Stimulated activated CD4-positive, alpha-beta T cell treated with anti-CD3 and anti-CD28 coated beads, Interleukin-4, amount 100 ng/mL, for 24 hours (primary cell): ENCODE measurements at places on chromosomes 11 and 22.
A peak's percentile ranks its signal among the peaks of the same experiment; 100 is the strongest.

DNA sequence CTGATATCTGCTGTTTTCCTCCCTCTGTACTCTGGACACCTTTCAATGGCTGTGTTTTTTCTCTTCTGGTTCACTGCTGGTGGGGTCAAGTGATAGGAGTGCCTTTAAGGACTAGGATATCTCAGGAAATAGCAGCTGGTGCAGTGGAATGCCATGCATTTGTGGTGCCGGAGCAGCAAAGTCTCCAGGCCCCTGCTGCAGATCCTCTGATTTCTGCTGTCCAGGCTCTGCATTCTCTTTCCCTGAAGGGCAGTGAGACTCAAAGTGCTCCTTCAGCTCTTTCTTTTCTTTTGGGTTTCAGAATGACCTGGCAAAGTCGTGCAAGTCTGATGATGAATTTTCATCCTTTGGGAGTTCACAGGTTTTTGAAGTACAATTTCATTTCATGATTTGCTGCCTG, 774.3 kb downstream of the FAM181B start:
- no peak for DNase-seq

DNA sequence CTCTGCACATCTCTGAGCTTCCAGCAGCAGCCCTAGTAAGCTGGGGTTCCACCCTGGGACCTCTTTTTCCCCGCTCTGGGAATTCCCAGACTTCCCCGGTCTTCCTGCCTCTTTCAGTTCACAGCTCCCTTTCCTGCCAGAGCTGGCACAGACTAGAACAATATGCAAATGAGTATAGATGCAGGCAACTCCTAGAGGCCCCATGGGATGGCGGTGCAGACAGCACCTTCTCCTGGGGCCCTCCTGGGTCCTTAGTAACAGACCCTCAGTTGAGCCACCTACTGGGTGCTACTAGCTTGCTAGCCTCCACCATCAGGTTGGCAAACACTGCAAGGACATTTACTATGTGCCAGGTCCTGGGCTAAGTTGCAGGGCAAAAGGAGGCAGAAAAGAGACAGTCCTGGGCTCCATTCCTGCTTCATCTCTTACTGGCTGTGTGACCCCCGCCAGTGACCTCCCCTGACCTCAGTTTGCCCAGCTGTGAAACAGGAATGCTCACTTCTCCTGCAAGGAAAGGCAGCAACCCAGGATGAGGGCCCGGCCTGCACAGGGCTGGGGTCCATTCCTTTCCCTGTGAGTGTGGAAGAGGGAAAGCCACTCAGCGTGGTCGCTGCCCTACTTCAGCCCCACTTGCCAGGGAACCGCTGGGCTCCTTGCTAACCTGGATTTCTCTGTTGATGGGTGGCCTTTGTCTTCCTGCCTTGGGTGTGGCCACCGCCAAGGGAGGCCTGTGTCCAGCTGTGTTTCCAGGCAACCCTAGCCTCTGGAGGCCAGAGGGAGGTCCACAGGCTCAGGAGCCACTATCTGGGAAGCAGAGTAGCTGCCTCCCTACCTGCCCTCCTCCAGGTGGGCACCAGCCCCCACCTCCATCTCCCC, 7.3 kb downstream of the RELT start:
- DNase-seq, result no peak

GRCh38 chr11:68598816-68599653, 85.3 kb upstream of the GAL start:
- no peak for DNase-seq

DNA sequence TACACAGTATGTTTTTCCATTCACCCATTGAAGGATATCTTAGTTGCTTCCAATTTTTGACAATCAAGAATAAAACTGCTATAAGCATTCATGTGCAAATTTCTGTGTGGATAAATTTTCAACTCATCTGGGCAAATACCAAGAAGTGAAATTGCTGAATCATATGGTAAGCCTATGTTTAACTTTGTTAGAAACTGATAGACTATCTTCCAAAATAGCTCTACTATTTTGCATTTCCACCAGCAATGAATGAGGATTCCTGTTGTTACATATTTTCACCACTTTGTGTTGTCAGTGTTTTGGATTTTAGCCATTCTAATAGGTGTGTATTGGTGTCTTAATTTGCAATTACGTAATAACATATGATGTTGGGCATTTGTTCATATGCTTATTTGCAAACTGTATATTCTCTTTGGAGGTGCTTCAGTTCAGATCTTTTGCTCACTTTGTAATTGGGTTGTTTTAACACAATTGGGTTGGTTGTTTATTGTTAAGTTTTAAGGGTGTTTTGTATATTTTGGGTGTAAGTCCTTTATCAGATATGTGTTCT, 49.2 kb upstream of the FAM181B start:
- no peak for DNase-seq

DNA sequence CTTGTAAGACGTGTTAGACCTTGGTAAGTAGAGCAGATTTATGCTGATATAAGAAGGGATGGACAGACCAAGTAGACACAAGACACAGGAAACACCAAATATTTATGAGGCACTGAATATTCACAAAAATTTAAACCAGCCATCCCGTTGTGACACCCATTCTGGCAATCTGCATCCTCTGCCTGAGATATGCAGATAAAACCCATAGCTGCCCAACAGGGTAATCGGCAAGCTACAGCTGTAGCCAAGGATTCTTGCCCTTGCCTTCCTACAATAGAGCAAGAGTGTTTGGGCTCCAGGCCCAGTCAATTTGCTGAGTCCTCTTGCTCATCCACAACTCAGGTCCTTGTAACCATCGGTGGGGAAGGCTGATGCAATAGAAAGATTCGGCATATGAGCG, 18.5 kb upstream of the MPZL2 start:
- DNase-seq, result no peak

DNA sequence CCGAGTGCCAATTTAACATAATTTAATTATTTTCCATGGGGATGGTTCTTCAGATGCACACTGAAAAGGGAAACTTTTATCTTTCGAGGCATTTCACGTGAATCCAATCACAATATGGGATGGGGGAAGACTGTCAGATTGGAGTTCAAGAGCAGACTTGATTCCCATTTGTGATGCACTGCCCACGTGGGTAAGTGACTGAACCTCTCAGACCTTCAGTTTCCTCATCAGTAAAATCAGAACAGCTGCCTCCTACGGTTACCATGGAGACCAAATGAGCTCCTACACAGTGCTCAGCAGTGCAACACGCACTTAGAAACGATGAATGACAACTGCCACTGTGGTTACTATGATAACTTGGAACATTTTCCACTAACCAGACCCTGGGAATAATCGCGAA, 21.7 kb downstream of the KIAA0930 start:
- DNase-seq, result peak; percentile 61

DNA sequence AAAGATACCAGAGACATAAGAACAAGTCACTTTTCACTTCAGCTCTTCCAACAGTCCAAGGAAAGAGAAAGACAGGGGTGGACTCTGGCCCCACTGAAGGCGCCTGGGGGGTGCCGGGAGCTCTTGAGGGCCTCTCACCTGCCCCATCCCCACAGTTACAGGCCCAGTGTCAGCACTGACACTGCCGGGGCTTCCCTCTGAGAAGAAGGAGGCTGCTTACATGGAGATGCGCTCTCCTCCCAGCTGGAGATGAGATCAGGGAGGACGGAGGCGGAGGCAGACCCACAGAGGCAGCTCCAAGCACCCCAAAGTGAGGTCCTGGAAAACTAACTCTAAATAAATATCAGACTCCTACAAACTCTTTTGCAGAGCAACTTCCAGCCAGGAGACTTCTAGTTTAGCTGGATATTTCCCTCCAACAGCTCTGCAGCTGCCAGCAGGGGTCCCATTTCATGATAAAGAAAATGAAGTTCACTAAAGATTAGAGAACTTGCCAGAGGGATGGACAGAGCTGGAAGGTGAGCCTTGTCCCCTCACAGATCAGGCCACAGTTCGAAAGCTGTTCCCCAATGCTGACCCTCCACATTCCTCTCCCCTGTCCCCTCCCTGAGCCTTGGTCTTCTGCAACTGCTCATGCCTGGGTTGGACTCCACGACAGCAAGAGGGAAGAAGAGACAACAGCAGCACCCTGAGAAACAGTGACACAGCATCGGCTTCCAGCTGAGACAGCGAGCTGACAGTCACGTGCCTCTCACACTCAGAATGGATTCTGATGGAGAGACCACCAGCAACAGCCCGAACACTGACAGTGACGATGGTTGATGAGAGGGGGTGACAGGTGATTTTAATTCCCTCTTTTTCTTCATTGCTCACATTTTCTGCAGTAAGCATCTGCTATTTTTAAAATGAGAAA, 5.8 kb downstream of the CARS1 start:
- DNase-seq, result no peak

GRCh38 chr11:72336163-72336562, 92.2 kb upstream of the PHOX2A start:
- no peak for DNase-seq

DNA sequence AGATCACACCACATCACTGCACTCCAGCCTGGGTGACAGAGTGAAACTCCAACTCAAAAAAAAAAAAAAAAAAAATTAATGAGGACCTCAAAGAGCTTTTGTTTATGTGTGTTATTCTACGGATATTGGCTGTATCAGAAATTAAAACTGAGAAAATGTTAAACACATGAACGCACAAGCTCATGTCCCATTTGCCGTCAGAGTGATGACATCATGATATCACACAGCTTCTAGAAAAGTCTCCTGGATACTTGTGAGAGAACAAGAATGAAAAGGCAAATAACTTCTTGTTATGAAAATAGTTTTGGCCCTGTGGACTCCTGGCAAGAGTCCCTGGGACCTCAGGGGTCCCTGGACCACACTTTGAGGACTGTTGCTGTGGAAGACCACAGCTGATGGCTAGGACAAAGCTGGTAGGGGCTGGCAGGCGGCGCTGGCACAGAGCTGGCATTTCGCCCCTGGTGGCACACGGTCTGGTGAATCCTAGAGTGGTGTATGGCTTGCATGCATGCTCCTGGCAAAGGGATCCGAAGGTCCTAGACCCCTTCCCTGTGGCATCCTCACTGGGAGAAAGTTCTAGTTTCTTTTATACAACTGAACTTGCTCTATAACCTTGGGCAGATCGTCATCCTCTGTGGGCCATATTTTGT, 73.7 kb downstream of the NAT10 start:
- DNase-seq, result no peak

DNA sequence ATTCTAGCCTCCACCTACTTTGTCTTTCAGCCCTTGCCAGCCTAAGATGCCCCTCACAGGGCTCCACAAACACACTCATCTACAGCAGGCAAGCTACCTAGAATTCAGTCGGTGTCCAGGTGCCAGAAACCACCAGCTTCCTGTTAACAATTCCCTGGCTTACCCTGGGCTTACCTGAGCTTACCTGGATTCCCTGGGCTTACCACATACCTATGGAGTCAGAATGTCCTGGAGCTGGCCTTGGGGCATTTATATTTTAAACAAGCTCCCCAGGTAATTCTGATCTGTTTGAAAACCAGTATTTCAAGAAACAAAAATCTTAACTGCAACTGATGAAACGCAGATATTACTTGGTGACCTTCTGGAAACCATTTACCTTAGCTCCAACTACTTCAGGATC, 123.6 kb downstream of the SLC1A2 start:
- no peak for DNase-seq

DNA sequence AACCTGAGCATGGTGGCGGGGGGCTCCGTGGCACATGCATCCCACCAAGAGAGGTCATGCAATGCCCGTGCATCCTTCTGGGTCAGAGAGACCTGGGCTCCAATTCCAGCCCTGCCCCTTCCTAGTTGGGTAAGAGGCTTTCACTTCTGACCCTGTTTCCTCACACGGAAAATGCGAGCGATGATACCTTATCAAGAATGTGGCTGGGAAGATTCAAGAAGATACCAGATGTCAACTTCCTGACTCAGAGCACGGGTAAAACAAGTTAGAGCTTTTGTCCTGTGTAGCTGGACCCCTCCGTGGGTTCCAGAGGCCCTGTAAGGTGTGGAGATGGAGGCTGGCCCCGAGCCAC, 8.7 kb upstream of the DGKZ start:
- no peak for DNase-seq

GRCh38 chr11:1283091-1283511, 26.3 kb downstream of the TOLLIP start:
- no peak for DNase-seq

DNA sequence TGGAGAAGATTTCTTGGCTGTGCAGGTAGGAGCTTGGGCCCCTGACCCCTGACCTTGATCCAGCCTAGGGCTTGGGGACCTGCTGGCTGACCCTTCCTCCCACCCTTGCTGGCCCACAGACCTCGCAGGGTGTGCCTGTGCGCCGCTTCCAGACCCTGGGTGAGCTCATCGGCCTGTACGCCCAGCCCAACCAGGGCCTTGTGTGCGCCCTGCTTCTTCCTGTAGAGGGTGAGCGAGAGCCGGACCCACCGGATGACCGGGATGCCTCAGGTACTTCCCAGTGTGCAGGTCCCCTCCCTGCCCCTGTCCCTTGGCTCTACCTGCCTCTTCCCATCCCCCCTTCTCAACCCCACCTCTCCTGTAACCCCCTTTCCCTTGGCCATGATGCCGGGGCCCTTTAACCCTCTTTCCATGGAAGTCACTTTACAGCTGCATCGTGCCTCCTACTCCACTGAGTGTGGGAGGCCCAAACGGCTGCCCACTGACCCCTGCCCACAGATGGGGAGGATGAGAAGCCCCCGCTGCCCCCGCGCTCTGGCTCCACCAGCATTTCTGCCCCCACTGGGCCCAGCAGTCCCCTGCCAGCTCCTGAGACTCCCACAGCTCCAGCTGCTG, 3.8 kb downstream of the INPPL1 start:
- DNase-seq, result no peak

- DNase-seq, result no peak
Observed at GRCh38 chr11:7469351-7469865, 15.9 kb upstream of the OLFML1 start.

GRCh38 chr11:106249617-106250239, 172.3 kb downstream of the AASDHPPT start:
- no peak for DNase-seq

GRCh38 chr11:75820645-75821044, 5.6 kb downstream of the UVRAG start:
- no peak for DNase-seq

GRCh38 chr11:131430473-131431208, 60.2 kb downstream of the NTM start:
- no peak for DNase-seq

GRCh38 chr22:19742160-19743066, 18.2 kb upstream of the TBX1 start:
- DNase-seq, result no peak

- no peak for DNase-seq
Observed at GRCh38 chr11:79078999-79079398, 361.8 kb downstream of the TENM4 start.

- no peak for DNase-seq
Observed at GRCh38 chr22:36999463-36999862, 19.8 kb downstream of the TST start.

- no peak for DNase-seq
Observed at GRCh38 chr11:122235615-122236014, 119.6 kb upstream of the BLID start.
